ENCODE measurements at places on chromosomes 6 and 20.

GRCh38 chr6:151975795-151976194, 168.3 kb downstream of the ESR1 start:
- no peak for DNase-seq

DNA sequence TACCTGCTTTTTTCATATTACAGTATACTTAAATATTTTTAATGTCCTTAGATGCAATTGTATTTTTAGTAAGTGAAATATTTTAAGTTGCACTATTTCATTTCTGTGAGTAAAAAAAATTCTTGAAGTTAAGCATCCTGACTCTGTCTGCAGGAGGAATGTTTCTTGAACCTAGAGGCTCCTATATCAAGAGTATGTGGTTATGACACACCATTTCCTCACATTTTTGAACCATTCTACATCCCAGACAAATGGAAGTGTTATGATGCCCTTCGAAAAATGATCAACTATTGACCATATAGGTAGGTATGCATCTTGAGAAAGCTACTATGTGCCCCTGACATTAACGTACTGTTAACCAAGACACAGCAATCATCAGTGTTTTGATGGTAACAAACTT, 237.0 kb downstream of the BCKDHB start:
- no peak for DNase-seq

DNA sequence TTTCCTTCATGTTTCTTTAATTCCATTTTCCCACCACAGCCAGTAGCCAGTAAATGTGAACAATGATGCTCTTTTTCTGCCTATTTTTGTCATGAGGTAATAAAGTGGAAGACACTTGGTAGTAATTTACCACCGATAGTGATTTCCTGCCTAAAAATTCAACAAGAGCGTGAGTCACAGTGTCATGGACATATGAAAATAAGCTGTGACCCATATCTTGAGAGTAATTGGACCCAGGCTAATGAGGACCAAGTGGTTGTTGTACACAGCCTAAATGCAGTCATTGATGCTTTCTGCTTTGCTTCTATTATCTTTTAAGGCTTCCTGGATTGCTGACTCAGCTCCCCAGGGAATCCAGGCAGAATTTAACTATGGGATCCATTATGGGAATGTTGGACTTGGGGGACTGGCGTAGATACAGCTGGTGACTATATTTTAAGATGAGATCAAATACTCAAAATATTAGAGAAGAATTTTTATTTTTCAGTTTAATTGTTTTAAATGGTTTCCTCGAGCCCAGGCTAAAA, 265.9 kb upstream of the FERMT1 start:
- no peak for DNase-seq

GRCh38 chr6:158213925-158214674, 46.0 kb downstream of the GTF2H5 start:
- DNase-seq: peak; percentile 65

DNA sequence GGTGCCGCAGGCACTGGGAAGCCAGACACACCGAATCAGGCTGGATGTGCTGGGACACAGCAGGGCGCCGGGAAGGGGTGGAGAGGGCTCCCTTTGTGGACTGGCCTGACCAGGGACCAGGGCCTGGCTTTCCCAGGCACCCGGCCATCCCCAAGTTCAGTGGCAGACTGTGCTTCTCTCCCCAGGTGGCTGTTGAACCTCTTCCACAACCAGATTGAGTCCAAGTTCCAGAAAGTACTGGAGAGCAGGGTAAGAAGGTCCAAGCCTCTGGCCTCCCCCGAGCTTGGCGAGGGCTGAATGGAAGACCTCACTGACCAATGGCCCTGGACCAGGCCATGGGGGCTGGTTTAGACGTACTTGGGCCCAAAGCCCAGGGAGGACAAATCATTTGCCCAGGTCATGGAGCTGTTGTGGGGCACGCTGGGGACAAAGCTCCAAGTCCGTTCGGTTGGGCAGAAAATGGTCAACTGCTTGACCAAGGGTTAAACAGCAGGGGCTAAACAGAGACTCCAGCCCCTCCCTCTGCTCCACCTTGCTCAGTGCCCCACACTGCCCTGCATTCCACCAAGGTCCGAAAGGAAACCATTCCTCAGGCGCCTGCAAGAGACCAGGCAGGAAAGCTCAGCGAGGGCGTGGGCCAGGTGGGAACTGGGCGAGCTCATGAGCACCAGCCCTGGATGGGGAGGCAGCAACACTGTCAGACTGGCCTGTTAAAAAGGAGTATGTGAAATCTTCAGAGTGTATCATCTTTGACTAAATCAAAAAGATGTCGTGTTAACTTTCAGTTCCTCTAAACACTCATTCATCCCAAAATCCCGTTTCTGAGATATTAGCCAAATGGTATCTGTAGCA, 9.1 kb downstream of the LBP start:
- DNase-seq: no peak

DNA sequence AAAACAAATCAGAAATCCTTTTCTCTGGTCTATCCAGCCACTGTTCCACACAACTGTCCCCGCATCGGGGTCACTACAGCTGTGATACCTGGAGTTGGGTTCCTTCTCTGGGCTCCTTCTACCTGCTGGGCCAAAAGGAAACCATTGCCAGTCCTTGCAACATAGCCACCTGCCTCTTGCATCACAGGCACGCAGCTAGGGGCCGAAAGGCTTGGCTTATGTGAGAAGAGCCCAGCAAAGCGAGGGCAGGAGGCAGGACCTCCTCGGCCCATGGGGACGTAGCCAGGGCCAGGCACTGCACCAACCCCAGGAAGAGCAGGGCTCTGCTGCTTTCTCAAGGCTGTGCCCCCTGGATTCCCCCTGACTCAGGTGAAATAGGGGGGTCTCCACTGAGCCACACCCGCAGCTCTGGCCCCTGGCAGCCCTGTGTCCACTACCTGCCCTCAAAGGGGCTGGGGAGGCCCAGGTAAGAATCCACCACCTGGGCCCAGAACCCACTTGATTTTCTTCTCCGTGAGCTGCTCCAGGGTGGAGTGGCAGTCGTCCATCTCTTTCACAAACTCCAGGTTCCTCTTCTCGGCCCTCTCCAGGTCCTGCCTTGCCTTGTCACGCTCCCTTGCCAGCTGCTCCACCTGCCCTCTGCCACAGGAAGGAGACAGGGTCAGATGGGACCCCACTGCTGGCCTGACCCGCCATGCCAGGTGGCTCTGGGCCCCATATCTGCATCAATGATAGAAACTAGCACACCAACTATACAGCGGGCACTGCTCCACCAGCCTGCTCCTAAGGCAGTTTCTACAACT, 88.9 kb downstream of the GINS1 start:
- no peak for DNase-seq

DNA sequence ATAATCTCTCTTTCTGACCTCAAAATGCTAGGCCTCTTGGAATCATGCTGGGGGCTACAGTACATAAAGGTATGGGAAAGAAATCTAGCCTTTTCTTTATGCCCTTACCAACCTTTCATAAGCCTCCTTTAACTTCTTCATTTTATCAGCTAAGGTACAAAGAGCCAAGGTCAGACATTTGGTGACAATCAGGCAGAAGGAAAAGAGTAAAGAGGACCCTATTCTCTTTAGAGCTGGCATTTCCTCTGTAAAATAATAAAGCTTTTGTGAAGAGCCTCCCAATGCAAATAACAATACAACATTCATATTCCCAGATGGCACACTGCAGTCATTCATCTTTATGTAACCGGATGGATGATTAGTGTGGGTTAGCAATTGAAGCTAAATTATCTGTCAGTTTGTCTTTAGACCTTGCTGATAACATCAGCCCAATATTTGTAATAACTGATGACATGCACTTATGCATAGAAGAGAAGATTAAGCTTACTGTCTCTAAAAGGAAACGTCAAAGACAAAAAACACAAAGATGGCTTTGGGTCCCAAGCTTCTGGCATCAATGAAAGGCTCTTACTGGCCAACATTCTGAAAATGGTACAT, 163.1 kb downstream of the IBTK start:
- DNase-seq: no peak

DNA sequence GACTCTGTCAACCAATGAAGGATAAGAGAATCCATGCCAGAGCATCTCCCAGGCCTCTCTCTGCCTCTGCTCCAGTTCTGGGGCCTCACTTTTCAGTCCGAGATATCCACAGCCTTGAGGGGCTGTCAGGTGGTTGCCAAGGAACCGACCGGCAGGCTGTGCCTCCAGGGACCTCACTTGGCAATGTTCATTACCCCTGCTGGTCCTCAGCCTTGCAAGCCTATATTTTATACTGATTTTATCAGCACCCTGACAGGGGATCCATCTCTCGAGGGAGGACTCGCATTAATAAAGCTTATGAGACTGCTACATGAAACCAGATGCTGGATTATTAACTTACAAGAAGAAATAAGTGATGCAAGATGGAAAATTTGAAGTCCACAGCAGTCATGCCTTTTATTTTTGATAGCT, 39.9 kb downstream of the TMC2 start:
- DNase-seq: no peak

DNA sequence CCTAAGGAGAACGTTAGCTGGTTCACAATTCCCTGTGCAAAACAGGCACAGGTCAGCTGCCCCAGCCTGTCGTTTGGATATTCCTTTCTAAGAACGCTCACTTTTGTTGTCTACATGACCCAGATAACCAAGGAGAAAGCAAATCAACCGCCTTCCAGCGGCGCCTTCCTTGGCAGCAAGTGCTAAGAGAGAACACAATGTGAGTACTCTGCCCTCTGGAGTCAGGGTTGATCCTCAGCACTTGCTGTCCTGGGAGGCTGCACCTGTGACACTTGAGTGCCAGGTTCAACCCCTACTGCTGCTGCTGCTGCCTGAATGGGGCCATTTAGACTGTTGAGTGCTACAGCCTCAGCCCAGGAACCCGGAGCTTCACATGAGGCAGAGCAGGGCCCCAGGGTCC, 36.8 kb downstream of the OVOL2 start:
- no peak for DNase-seq

GRCh38 chr6:18042536-18043145, 55.2 kb upstream of the KIF13A start:
- DNase-seq: no peak
